Frontal cortex (tissue), 4 donors: ENCODE measurements at places on chromosomes 7 and 10. TPM values are rescaled to one million over a fixed set of nuclear protein-coding genes. Genes with fewer than 3 reads are reported as not detected.

GRCh38 chr7:107446531-107446930 lies 23.3 kb upstream of the GPR22 start:
- no peak for DNase-seq

DNA sequence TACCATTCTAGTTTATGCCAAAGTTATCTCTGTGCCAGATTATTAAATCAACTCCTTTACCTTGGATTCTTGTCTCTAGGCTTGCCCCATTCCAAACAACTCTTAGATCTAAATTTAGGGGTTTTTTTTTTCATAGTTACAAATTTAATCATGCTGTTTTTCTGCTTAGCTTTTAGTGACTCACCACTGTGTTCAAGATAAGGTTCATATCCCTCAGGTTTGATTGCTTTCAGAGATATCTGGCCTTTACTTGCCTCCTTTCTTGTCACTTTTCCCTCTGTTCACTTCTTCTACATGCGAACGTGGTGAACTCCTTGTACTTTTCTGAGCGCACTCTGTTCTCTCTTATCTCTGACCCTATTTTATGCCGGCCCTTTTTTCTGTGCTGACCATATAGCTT lies 78.2 kb downstream of the VPS50 start:
- DNase-seq: no peak

DNA sequence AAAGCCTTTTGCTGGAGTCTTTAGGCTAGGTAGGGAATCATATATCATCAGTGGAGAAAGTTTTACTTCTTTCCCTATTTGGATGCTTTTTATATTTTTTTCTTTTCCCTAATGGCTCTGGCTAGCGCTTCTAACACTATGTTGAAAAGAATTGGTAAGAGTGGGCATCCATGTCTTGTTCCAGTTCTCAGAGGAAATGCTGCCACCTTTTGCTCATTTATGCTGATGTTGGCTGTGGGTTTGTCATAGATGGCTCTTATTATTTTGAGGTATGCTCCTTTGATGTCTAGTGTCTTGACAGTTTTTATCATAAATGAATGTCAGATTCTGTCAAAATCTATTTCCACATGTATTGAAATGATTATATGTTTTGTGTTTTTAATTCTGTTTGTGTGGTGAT lies 1544.1 kb downstream of the REEP3 start:
- no peak for DNase-seq

- no peak for DNase-seq
Measured at GRCh38 chr10:123966896-123967231, 75.3 kb upstream of the CPXM2 start.

CXCL12 gene
- total RNA-seq: 13.9 TPM

DNA sequence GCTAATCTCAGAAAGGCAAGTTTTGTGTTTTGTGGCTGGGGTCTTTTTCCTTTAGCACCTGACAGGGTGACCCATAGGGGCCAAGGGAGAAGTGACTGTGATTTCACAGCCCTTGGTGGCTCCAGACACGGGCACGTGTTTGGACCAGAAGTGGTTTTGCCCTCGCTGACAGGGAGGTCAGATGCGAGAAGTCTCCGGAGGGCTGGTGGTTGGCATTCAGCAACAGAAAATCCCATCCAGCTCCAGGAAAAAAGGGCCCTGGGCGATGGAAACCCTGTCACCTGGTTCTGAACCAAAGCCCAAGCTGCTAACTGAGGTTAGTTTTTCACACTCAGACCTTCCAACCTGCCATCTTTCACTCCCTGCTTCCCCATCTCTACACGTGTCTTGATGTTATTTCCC lies 272.9 kb downstream of the TRIL start:
- DNase-seq: no peak

- no peak for DNase-seq
Measured at GRCh38 chr10:86234541-86235270, 131.9 kb downstream of the GRID1 start.

KCNIP2 gene
- 12.6 TPM for total RNA-seq

ERV3-1 gene
- 14.3 TPM for total RNA-seq

TOMM7 gene
- 172 TPM for total RNA-seq

GRCh38 chr7:14206121-14206520 lies 216.7 kb upstream of the ETV1 start:
- no peak for DNase-seq

MYPN gene
- total RNA-seq: not detected

GRCh38 chr7:118794419-118794818 lies 569.9 kb downstream of the ANKRD7 start:
- DNase-seq: no peak

VWA2 gene
- total RNA-seq: 2.9 TPM

CNPY1 gene
- under 0.01 TPM for total RNA-seq

DNA sequence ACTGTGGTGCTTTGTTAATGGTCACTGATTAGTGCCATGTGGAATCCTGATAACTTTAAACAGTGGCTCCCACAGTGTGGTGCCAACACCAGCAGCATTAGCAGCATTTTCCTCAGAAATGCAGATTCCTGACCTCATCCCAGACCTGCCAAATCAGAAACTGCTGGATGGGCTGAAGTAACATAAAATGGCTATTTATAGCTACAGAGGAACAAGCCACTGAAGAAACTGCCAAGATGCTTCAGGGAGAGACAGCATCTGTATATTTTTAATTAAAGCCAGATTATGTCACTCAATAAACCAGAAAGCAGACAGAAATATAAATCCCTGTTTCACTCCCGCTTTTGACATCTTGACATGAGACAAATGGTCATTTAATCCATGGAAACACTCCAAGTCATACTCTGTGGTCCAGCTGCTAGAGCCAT lies 178.5 kb downstream of the AMPH start:
- no peak for DNase-seq

RBM20 gene
- total RNA-seq: 0.41 TPM

- DNase-seq: no peak
Measured at GRCh38 chr10:117632406-117632805, 89.9 kb downstream of the EMX2 start.

- peak; percentile 80 for DNase-seq
Measured at GRCh38 chr10:119686465-119687191, 35.4 kb downstream of the BAG3 start.

GRCh38 chr7:105650382-105650970 lies 69.2 kb upstream of the EFCAB10 start:
- no peak for DNase-seq
